ENCODE measurements at places on chromosomes 4 and X.

- no peak for DNase-seq
These were observed 314.5 kb upstream of the RASGEF1B start for GRCh38 chr4:81786063-81786763.

- DNase-seq = no peak
These were observed 43.9 kb downstream of the CYSLTR1 start for GRCh38 chrX:78283511-78283910.

DNA sequence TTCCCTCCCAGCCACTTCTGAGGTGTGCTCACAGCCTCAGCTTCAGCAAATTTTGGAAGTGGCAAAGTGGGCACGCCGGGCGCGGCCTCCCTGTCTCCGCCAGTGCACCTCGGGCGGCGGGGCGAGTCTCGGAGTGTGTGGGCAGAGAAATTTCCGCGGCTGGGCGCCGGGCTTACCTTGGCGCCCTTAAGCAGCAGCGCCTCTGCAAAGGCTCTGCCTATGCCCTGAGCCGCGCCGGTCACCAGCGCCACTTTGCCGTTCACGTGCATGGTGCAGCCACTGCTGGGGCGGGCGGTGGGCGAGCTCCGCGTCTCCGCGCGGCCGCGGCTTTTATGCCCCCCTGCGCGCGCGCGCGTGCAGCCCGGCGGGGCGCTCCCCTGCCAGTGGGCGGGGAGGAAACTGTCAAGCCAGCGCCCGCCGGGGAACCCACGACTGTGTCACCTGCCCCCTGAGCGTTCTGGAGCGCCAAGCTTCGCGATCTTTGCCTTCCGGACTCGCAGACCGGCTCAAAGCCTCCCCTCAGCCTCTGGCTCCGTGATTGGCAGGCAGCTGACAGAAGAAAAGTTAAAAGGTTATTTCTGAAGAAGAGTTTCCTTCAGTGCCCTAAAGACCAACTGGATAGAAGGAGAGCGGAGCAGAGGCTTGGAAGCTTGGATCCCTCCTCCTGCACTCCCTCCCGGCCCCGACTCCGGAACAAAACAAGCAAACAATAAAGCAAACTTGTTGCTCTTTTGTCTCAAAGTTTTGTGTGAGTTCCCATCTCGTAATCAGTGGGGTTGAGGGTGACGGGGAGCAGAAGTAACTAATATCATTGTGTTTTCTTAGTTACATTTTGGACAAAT lies at the start of gene HPGD:
HPGD (minus strand) TSS at position 306 of the 842 bp plus-strand sequence; CDS start at position 269, 37 bp downstream.
- peak; percentile 67 for DNase-seq

GRCh38 chr4:20260821-20261220 lies 9.1 kb downstream of the SLIT2 start:
- DNase-seq = no peak

DNA sequence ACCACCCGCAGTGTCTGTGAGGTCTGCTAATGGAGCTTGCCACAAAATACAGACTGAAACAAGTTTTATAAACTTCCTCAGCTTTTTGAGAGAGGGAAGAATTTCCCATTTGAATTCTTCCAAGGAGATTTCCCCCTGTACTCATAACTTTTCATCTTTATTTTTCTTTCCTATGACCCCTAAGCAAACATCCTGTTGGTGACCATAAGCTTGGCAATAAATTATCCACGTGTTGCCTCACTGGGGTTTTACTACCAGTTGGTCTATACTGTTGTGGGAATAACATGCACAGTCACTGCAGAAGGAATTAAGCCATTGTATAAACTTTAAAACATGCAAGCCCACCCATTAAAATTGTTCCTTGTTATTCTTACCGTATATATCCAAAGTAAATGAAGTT lies 86.2 kb downstream of the SLC39A8 start:
- DNase-seq = no peak
